Ascending aorta (tissue), 2 donors: ENCODE measurements at places on chromosomes 6 and 20.
A peak's percentile ranks its signal among the peaks of the same experiment; 100 is the strongest.

DNA sequence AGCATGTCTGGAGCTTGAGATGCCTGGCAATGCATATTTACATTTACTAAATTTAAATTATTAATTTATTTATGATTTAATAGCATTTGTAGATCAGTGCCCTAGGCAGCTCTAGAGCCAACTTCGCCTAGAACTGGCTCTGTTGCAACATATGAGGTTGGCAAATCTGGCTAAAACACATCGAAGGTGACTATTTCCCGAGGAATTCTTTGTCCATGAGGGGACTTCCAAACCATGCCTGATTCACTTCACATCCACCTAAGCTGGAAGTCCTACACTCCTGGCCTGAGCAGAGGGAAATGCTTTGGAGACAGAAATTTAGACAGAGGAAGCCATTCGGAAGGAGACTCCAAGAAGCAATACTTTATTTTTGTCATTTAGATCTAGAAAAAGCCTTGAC lies 211.0 kb upstream of the ARG1 start:
- no peak for DNase-seq

DNA sequence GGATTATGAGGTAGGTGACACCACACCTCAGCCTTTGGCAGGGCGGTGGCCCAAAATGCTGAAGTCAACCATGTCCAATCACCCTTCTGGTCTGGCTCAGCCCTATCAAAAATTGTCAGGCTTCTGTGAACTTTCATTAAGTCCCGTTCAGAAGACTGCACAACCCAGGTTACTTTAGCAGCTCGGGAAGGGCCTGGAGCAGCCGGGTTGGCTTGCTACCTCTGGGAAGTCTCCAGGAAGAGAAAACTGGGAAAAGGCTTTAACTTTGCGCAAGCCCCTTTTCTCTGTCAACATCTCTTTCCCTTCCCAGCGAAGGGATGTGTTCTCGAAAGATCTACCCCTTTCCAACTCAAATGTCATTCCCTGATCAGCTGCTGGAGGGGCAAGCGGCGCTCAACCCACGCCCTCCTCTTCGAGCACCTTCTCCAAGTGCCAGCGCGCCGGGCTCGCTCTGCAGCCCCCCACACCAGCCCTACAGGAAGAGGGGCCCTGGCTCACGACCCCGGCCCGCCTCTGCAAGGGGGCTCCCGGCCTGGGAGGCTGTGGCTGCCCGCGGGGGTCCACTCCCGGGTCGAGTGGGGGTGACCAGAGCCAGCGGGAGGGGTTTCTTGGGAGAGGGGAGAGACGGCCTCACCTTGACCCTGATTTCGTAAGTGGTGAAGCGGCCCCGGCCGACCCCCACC lies 573 bp downstream of the SNX3 start:
- DNase-seq, result peak; percentile 64

DNA sequence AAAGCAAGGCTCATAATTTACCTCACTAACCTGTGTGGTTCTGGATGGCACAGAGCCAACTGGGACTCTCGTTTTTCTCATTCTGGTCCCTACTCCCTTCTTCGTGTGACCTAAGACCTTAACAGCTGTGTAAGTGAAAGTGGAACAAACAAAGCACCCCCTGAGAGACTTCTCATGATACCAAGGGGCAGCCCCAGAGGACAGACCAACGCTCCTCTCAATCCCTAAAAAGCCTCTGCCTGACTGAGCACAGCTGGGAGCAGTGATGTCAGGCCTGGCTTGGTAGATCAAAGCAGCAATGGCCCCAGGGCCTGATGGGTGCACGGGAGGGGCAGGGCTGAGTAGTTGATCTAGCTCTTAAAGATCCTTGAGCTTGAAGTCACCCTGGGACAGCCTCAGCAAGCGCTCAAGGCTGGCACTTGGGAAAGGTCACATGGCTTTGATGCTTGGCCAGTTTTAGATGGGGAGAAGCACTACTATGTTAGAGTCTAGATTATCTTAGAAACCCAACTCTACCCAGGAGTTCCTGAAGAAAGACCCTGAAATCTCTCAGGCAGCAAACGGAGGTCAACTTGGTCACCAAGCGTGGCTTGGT lies 16.2 kb upstream of the TGM2 start:
- peak; percentile 21 for DNase-seq

GRCh38 chr6:45427726-45428125 lies 50.0 kb upstream of the SUPT3H start:
- no peak for DNase-seq

DNA sequence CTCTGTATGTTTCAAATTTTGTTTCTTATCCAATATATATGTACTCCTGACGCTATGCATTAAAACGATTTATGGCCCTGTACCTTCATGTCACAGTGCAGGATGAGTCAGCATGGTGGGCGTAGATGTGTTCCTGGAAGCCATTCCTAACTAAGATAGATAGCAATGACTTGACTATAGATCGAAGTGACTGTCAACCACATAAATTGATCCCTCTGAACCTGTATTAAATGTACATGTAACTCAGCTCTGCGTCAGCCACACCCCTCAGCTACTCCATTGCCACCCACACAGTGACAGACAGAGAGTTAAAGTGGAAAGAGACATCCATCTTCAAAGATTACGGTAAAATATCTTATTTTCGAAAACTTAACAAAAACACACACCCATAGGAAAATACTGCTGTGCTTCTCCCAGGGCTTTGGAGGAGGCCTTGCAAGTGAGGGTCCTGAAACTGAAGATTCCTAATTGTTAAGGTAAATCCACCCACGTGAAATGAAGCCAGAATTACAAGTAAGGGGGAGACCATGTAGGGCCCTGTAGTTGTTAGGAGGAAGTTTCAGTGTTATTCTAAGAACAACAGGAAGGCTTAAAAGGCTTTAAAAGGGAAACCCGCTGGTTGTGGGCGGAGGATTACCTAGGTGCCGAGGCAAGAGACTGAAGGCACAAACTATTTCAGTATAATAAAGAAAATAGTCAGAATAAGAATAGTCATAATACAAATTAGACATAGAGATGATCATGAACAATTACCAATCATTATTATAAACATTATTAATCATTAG lies 10.3 kb upstream of the RAD21L1 start:
- DNase-seq, result no peak

- DNase-seq, result no peak
Measured at GRCh38 chr20:45409521-45410272, 1.6 kb downstream of the DBNDD2 start.

GRCh38 chr6:78850621-78851020 lies 16.7 kb upstream of the IRAK1BP1 start:
- DNase-seq, result no peak

DNA sequence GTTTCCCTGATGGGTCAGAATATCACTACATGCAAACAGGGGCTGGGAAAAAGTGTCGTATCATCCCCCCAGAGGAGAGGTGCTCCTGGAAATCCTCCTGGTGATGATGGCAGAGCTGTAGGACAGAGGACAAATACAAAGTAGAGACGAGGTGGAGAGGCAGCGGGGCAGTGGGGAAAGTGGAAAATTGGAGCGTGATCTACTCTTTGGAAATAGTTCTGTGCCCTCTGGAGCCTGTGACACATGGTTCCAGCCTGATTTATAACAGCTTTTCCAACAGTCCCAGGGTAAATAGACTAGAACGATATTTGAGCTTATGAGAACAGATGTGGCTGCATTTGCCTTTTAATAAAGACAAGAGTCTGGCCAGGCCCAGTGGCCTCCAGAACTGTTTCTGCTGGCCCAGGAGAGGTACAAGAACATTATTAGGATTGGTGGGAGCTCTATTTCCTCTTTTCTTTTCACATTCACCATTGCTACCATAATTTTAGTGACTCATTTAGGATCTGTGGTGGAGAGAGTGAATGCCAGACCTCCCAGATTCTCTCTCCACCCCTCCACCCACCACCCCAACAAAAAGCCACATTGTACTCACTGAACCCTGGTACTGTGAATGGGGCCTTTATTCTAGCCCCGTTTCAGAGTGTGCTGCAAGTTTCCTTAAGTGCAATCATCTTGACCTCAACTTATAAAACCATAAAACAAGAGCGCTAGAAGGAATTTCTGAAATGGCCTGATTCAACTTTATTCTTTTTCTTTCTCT lies 78.3 kb downstream of the BTBD3 start:
- DNase-seq, result no peak

GRCh38 chr6:7806711-7807110 lies 80.8 kb downstream of the BMP6 start:
- no peak for DNase-seq

- peak; percentile 7 for DNase-seq
Measured at GRCh38 chr6:3755637-3756545, 4.4 kb upstream of the PXDC1 start.

- DNase-seq, result peak; percentile 92
Measured at GRCh38 chr20:36543184-36544133, 2.1 kb downstream of the MYL9 start.

DNA sequence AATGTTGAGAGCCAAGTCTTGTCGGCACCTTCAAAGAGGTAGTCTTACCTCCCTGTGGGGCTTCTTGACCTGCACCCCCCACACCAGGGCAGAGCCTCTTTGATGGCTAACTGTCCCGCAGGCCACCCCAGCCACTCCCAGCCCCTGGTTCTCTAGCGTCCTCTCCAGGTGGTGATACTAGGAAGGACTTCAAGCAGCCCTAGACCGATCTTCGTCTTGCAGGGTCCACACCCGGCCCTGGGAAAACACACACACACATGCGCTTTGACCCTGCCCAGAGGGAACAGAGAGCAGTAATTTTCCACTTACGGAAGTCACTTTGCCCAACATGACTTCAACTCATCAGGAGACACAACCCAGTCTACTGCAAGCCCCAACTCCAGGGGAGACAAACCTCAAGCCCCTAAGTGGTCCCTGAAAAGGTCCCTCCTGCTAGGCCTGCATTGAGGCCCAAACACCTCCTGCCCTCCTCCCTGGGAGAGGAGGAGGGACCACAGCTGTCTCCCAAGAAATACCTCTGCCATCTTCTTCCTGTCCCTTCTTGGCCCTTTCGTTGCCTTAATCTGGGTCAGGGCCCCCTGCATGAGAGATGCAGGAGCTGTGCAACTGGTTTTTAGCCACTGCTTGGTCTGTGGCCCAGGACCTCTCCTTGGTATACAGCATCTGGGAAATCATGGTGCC lies 2.9 kb upstream of the BPIFB1 start:
- DNase-seq, result no peak

GRCh38 chr20:64106981-64107735 lies at the start of gene NPBWR2:
Gene NPBWR2, minus strand, starts transcription at chr20:64107565. Its CDS starts 734 bp downstream, at chr20:64106831.
- DNase-seq, result peak; percentile 7

GRCh38 chr6:134117409-134117808 lies 65.0 kb upstream of the SLC2A12 start:
- DNase-seq, result no peak

DNA sequence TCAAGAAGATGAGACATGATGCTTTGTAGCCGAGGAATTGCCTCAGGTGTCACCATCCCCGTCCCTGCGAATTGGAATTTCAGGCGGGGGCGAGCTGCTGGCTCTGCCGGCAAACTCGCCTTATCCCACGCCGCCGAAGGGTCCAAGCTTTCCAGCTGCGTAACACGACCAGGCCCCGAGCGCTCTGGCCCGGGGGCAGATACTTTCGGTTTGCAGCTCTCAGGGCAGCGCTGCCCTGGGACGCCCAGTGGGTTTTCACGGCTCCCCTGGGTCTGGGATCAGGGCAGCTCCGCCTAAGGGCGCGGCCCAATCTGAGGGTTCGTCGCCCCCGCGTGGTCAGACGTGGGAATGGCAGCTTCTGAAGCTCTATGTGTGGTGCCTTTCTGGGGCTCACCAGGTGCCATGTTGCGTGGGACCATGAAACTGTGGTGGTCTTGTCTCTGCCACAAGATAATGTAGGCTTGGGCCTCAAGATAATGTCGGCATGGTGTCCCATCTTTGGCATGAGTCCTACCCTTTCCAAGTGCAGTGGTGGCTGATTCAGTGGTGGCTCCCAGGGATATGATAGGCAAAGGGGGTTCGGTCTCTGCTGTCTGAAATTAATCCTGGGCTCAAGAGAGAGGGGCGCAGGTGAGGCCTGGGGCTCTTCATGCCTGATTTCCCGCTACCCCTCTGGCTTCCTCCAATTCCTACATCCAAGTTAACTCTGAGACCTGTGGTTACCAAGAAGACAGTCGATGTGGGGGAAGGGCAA lies 21.0 kb downstream of the PIGT start:
- peak; percentile 94 for DNase-seq

- DNase-seq, result no peak
Measured at GRCh38 chr6:32168807-32169591, 4.6 kb downstream of the EGFL8 start.

DNA sequence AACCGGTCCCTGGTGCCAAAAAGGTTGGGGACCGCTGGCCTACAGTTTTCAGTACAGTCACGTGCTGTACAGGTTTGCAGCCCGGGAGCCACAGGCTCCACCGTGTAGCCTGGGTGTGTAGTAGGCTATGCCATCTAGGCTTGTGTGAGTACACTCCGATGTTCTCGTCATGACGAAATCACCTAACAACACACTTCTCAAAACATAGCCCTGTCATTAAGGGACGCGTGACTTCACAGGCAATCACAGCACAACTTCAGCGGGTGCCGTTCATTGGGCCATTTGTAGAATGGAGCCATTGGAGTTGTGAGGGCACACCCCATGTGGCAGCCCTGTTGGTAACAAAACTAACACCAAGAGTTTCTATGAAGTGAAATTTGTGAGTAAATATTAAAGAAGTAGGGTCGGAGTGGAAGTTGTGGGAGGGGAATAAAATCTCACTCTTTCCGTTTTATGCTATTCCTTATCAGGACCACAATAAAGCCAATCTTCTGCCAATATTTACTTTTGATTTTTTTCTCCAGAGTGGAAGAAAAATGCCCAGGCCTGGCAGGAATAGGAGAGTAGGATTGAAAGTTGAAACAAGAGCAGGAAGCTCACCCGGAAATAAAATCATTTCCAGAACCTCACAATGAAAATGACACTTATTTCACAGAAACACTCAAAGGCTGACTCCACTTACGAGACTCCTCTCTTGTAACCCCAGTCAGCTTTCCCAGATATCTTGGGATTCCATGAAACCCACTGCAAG lies 63.7 kb upstream of the PTPN1 start:
- DNase-seq, result no peak

GRCh38 chr6:6758915-6759654 lies 170.6 kb downstream of the LY86 start:
- no peak for DNase-seq

- no peak for DNase-seq
Measured at GRCh38 chr6:148523048-148523447, 180.4 kb downstream of the SASH1 start.

- DNase-seq, result no peak
Measured at GRCh38 chr6:89411145-89412070, 665 bp downstream of the RRAGD start.

- DNase-seq, result no peak
Measured at GRCh38 chr6:3906846-3907151, 57.6 kb downstream of the FAM50B start.

DNA sequence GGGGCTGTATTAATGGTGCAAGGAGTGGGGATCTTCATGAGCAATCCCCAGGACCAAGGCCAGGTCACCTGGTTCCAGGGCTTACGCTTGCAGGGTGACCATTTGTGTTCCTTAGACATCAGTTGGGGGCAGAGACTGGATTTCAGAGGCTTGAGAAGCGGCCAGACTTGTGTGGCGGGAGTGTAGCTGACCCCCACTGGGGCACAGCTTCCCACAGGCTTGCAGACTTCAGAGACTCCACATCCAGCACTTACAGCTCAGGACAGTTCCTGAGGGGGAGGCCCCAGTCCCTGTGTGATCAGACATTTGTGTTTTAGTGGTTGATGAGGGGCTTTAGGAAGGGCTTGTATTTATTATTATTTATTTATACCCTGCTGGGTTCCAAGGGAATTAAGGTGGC lies 15.3 kb downstream of the TJAP1 start:
- no peak for DNase-seq

- no peak for DNase-seq
Measured at GRCh38 chr6:161413355-161413771, 139.5 kb upstream of the AGPAT4 start.
